ENCODE measurements at places on chromosomes 2 and 18.

DNA sequence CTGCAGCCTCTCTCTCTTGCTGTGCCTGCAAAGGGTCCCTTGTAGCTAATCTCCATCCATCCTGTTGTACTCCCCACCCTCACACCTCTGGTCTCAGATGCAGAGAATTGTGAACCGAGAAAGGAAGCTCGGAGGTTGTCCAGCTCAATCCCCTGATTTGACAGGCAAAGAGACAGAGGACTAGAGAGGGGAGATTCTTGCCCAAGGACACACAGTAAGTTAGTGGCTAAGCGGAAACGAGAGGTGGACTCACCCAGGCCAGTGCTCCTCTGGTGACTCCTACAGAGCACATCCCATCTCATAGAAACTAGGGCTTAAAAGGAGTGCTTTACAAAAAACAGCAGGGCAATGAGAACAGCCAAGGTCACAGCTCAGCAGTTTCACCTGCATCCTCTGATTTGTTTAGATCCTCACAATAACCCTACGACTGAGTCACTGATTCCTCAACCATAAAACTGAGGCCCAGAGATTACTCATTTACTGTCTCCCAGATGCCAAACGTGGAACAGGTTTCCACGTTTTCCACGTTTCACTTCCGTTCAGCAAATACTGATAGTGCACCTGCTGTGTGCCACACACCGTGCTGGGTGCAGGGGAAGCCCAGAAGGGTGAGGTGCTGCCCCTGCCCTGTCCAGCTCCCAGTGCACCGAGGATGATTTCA is 22.1 kb downstream of the EHD3 start:
- no peak overlapping the region for H3K4me3 ChIP-seq
- no peaks in the 10 kb centered on the region for H3K36me3 ChIP-seq
- H3K4me1 ChIP-seq, result no peaks in the 10 kb centered on the region
- no peak for DNase-seq
- H3K27ac ChIP-seq, result no peak overlapping the region
- H3K27me3 ChIP-seq, result no peaks in the 10 kb centered on the region

DNA sequence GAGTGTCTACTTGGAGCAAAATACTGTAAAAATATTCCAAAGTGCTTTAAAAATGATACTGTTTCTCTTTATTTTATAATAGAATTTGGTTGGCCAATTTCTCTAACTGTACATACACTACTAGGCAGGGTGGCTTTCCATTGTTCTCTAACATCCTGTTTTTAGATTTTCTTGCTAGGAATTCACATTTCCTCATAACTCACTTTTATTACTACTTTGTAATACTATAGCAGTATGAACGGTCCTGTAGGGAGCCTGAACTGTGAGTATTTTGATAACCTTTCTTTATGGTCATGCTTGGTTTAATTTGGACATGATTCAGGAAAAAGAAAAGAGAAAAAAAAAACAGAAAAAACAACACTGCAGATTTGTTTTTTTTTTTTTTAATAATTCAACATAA is 37.8 kb downstream of the GCG start:
- H3K27ac ChIP-seq, result no peak overlapping the region
- H3K36me3 ChIP-seq, result no peaks in the 10 kb centered on the region
- DNase-seq, result no peak
- no peaks in the 10 kb centered on the region for H3K27me3 ChIP-seq
- no peaks in the 10 kb centered on the region for H3K4me1 ChIP-seq

- H3K4me3 ChIP-seq, result no peak overlapping the region
- no peak overlapping the region for H3K27ac ChIP-seq
- no peaks in the 10 kb centered on the region for H3K27me3 ChIP-seq
- H3K36me3 ChIP-seq, result no peaks in the 10 kb centered on the region
These were observed 10.6 kb downstream of the TRABD2A start for GRCh38 chr2:84870306-84870705.

GRCh38 chr18:76468345-76469304 is 26.4 kb downstream of the ZNF516 start:
- no peaks in the 10 kb centered on the region for H3K27me3 ChIP-seq
- no peaks in the 10 kb centered on the region for H3K36me3 ChIP-seq
- H3K27ac ChIP-seq, result no peak overlapping the region
- DNase-seq, result peak; percentile 16
- H3K4me3 ChIP-seq, result no peak overlapping the region
- peaks cover 10% of the 10 kb centered on the region for H3K4me1 ChIP-seq

GRCh38 chr2:241011751-241012510 is 13.5 kb downstream of the SNED1 start:
- peak; percentile 17 for DNase-seq
- H3K4me3 ChIP-seq, result no peak overlapping the region
- H3K4me1 ChIP-seq, result no peaks in the 10 kb centered on the region
- no peaks in the 10 kb centered on the region for H3K36me3 ChIP-seq

DNA sequence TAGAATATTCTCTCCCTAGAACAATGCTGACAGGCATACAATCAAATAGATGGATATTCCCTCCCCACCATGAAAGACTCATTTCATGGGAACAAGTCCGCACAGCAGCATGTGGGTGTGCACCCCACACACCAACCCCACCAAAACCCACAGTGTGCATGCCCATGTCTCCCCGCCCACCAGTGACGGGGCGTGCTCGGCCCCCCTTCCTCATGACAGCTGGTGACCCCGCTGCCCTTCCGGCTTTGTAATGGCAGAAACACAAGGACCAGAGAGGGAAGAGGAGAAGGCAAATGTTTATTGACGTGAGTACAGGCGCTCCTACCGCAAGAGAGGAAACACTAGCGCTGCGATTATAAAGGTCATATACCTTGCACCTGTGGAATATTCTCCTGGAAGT is 30.8 kb upstream of the ODC1 start:
- no peak overlapping the region for H3K4me3 ChIP-seq
- DNase-seq, result no peak
- no peaks in the 10 kb centered on the region for H3K36me3 ChIP-seq
- no peaks in the 10 kb centered on the region for H3K27me3 ChIP-seq
- H3K27ac ChIP-seq, result no peak overlapping the region

DNA sequence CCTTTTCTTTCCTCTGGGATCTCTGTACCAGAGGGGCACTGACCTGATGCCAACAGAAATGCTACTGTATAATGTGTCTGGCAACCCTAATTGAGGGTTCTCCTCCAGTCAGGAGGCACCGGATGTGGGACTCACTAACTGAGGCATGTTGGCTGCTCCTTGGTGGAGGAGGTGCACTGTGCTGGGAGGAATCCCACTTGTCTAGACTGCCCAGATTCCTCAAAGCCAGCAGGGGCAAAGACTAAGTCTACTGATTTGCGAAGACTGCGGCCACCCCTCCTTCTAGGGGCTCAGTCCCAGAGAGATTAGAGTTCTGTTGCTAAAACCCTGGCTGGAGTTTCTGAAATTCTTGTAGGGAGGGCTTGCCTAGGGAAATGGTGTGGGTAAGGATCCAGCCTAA is 1192.1 kb downstream of the DPP10 start:
- no peaks in the 10 kb centered on the region for H3K36me3 ChIP-seq
- DNase-seq, result no peak
- H3K4me1 ChIP-seq, result no peaks in the 10 kb centered on the region

- no peak overlapping the region for H3K4me3 ChIP-seq
- H3K27me3 ChIP-seq, result no peaks in the 10 kb centered on the region
- no peaks in the 10 kb centered on the region for H3K36me3 ChIP-seq
- no peaks in the 10 kb centered on the region for H3K4me1 ChIP-seq
- no peak for DNase-seq
- no peak overlapping the region for H3K27ac ChIP-seq
These were observed 138.7 kb downstream of the RNF152 start for GRCh38 chr18:61754039-61754583.

DNA sequence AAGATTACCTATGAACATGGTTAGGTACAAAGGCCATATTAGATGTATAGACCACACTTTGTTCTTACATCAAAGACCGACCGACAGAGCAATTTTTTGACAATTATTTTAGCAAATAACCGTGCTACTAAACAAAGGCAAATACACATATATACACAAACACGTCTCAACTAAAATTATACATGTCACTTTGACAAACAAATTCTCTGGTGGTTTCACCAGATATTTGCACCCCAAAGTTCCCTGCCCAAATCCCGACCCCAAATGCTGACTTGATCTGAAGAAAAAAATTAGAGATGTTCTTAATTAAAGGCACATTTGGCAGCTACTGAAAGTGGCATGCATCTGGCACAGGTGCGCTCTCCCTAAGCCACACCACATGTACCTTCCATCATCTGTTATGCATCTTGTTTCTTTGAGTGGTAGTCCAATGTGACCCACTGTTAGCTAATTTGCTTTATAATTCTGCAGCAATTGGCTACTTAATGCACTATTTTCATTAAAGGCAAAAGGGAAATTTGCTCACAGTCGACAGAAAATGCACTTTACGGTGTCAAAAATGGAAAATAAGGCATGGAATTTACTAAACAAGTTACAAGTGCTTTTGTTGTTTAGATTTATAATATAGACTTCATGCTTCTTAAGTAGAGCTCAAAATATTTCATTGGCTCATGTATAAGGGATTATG is 92.1 kb downstream of the ARHGEF33 start:
- H3K4me3 ChIP-seq, result no peak overlapping the region
- no peaks in the 10 kb centered on the region for H3K27me3 ChIP-seq
- H3K36me3 ChIP-seq, result no peaks in the 10 kb centered on the region

GRCh38 chr18:46275370-46275769 is 171.2 kb downstream of the HAUS1 start:
- no peak for DNase-seq
- H3K27ac ChIP-seq, result no peak overlapping the region
- no peaks in the 10 kb centered on the region for H3K27me3 ChIP-seq
- no peak overlapping the region for H3K4me3 ChIP-seq
- H3K36me3 ChIP-seq, result no peaks in the 10 kb centered on the region

DNA sequence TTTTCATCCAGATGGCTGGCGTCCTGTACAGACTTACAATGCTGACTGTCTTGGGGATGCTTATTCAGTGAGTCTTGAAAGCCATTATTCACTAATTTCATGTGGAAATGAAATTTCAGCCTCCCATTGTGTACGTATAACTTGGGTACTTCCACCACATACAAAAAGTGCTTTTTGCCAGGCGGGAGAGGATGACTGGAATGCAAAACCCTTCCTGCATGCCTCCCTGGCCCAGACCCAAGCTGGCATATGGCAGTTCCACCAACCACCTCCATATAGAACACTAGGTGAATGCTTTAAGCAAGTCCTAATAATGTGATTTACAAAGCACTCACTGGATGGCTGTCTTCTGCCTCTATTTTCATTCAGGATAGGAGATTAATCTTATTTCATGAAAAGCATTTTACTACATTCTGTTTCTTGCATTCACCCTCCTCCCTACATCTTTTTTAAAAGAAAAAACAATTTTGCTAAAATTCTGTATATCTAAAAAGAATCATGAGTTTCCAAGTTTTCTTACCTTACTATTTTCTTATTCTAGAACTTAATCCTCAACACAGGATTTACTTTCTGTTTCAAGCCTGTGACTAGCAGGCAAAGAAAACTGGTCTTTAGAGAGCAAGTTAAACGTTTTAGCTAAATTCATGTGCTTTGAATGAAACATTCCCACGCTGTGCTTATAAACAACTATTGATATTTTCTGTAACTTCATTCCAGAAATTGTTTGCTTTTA is 327.6 kb downstream of the NCKAP5 start:
- H3K36me3 ChIP-seq, result no peaks in the 10 kb centered on the region
- H3K27ac ChIP-seq, result no peak overlapping the region
- no peak for DNase-seq
- peak overlapping the region; percentile 16 for H3K4me3 ChIP-seq
- no peaks in the 10 kb centered on the region for H3K4me1 ChIP-seq

GRCh38 chr2:47056868-47057686 is 98.0 kb downstream of the STPG4 start:
- peak overlapping the region; percentile 87 for H3K27ac ChIP-seq
- DNase-seq, result no peak
- no peak overlapping the region for H3K4me3 ChIP-seq
- H3K36me3 ChIP-seq, result no peaks in the 10 kb centered on the region
- no peaks in the 10 kb centered on the region for H3K27me3 ChIP-seq
- H3K4me1 ChIP-seq, result peaks cover 17% of the 10 kb centered on the region
